ENCODE measurements at places on chromosomes 5 and 9.

GRCh38 chr9:95766906-95767305, 108.6 kb upstream of the ERCC6L2 start:
- no peak for DNase-seq

DNA sequence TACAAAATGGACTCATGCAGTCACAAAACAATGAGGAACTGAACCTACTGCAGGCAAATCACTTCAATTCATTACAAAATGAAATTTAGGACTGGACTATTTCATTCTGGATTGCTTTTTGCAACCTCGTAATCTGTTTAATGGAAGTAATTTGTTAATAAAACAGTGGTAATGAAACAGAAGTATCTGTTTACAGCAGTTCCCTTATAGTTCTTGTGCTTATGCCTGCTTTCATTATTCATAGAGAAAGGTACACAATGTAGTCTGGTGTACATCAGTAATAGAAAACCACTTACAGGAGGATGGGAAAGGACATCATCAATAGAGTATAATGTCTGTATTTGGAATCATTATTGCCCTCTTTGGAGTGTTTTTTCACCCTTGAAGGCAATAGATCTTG, 389.2 kb upstream of the NUDT12 start:
- DNase-seq = peak; percentile 49

- DNase-seq = no peak
Measured at GRCh38 chr5:138032028-138032571, 779 bp downstream of the FAM13B start.

DNA sequence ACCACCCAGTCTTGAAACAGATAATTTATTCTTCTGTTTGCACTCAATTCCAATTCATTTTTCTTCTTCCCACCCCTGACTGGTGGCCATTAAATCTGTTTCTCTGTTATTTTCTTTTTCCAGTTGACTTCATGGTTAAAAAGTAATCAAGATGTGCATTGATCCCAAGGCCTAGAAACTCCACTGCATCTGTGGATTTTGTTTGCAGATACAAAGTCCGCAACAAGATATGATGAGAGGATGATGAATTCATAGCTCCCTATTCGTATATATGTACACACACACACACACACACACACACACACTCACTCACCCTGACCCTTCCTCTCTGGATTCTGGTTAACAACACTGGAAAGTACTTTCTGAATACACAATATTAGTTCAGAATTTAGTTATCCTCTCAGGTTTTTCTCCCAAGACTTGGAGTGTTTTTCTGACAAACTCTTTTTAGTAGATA, 52.4 kb downstream of the CD180 start:
- DNase-seq = no peak

DNA sequence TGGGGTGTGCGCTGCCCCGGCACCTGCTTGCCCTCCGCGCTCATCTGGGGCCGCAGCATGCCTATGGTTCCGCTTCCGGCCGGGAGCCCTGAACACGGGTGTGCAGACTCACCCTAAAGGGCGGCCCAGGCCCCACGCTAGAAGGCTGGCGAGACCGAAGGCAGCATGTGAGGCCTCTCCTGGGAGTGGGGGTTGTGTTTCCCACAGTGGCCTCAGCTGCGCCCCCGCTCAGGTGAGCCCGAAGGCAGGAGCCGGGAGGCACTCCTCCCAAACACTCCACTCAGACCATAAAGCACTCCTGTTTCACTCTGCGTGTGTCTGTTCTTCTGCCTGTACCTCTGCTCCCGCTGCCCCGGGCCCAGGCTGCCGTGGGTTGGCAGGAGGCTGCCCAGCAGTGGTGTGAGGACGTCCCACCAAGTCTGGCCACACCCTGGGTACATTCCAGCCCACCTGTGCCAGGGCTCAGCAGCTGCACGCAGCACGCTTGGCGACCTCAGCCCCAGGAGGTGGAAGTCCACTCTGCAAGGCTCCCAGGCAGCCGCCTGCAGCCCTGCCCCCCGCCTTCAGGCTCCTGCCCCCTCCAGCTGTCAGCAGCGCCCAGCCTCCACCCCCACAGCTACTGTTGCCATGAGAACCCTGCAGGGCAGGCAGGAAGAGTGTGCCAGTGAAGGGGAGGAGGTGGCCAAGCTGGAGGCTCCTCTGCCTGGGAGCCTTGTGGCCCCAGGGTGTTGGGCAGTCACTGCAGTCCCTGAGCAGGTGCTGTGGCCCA, 1.2 kb upstream of the AJM1 start:
- DNase-seq = peak; percentile 82

- DNase-seq = no peak
Measured at GRCh38 chr5:110638970-110639902, 87.2 kb downstream of the TMEM232 start.

GRCh38 chr5:178086266-178086665, 27.1 kb upstream of the N4BP3 start:
- DNase-seq = no peak

DNA sequence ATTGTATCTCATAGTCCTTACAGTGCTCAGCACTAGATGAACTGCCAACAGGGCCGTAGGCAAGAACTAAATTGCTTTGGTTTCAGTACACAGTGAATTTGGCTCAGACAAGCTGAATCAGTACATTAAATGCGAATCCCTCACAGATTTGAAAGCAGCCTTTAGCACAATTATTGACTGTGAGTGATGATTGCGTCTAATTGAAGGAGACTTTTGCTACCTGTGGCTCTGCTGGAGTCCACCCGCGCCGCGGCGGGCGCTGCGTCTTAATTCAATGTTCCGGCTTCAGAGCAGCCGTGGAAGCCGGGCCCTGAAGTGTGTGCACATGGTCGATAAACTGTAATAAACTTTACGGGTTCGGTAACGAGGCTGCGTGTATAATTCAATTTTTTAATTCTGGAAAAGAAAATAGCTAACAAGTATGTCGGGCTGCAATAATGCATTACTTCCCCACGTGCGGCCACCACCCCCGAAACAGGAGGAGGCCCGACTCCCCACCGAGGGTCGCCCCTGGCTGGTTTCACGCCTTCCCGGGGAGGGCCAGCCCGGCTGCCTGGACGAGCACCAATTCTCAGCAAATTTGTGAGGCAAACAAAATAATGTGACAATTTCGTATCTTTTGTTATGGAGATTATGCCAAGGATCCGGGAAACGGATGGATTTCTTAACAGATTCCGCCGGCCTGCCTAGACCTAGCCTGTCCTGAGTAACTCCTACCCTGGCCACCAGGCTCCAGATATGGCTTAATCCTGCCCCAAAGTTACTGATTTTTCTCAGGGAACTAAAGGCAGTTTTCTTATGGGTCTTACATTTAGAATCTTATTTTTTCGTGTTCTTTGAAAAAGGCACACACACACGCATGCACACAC, 269.4 kb upstream of the IRX1 start:
- peak; percentile 65 for DNase-seq
